Aorta (tissue), 5 donors: ENCODE measurements at places on chromosomes 7 and 10. TPM values are rescaled to one million over a fixed set of nuclear protein-coding genes. Genes with fewer than 3 reads are reported as not detected.

DNA sequence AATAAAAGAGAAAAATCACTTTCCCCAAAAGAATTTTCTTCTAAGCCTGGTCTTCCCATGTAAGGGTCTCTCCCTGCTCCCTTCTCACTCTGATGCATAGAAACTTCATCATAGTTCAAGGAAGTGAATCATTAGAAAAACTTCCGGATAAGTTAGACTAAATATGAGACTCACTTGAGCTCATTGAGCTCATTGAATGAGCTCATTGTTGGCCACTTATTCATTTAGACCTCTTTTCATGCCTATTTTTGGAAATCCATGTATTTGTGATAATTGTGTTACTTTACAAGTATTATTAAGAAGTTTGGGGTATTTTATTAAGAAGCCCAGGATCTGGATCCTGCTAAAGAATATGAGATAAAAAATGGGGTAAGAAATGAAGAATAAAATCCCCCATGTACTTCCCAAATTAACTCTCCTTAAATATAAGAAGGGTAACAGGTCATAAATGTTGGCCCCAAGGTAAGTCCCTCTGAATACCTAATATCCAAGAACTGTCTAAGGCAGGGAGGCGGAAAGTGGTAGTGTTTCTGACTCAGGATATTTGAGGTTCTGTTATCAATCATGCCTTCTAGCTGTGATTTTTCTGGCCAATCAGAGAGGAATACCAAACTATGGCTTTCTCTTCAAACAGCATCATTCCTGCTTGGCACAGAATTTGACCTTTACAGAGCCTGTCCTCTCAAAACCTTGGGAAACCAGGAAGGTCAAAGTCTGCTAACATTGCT, 236.5 kb upstream of the PTN start:
- peak overlapping the region; percentile 85 for H3K27ac ChIP-seq
- no peaks in the 10 kb centered on the region for H3K4me1 ChIP-seq
- no peak overlapping the region for H3K4me3 ChIP-seq
- H3K36me3 ChIP-seq, result no peaks in the 10 kb centered on the region
- DNase-seq, result no peak

The TRIM8 gene
- 126 TPM for total RNA-seq

The AOAH gene
- 34.9 TPM for total RNA-seq

The GRM3 gene
- total RNA-seq, result not detected

- H3K36me3 ChIP-seq, result no peaks in the 10 kb centered on the region
- no peaks in the 10 kb centered on the region for H3K27me3 ChIP-seq
- H3K4me3 ChIP-seq, result no peak overlapping the region
- H3K4me1 ChIP-seq, result no peaks in the 10 kb centered on the region
- DNase-seq, result no peak
These were observed 538.8 kb downstream of the SORCS1 start for GRCh38 chr10:106625751-106626150.

The NPM3 gene
- 19.8 TPM for total RNA-seq

DNA sequence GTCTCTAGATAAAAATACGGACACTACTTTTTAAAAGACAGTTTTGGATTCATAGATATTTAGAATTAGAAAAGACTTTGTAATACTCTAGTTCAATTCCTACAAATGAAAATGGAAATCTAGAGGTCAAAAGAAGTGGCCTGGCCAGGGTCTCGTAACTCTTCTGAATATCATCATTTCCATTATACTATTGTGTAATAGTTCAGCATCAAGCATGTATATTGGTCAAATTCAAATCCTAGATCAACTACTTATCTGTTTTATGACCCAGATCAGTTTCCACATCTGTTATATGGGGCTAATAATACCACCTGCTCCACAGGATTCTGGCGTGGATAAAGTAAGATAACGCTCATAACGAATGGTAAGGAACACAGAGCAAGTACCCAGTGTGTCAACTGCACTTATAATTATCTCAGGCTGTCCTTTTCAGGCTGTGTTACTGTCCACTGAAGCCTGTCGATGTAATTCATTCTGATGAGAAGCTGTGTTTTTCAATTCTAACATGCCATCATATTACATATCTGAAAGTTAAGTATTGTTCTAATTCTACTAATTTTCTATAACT, 54.3 kb downstream of the ARHGAP21 start:
- DNase-seq, result no peak
- H3K27me3 ChIP-seq, result no peaks in the 10 kb centered on the region
- H3K27ac ChIP-seq, result no peak overlapping the region

DNA sequence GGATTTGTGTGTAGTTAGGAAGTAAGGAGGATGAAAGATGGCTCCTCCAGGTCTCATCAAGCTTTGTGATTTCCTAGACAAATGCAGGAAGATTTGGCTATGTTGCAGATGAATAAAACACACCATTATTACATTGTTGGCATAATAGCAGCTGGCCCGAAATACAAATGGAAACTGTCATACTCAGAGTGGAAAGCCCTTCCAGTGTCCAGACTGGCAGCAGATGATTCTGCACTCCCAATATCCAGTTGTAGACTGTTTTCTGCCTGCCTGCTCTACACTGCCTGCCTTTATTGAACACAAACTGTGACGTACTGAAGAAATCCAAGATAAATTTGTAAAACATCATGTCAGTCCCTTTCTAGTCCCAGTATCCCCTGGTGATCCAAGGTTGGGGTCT, 99.7 kb upstream of the FZD1 start:
- no peaks in the 10 kb centered on the region for H3K36me3 ChIP-seq
- no peak overlapping the region for H3K27ac ChIP-seq
- H3K27me3 ChIP-seq, result peaks cover 1% of the 10 kb centered on the region
- no peak overlapping the region for H3K4me3 ChIP-seq

DNA sequence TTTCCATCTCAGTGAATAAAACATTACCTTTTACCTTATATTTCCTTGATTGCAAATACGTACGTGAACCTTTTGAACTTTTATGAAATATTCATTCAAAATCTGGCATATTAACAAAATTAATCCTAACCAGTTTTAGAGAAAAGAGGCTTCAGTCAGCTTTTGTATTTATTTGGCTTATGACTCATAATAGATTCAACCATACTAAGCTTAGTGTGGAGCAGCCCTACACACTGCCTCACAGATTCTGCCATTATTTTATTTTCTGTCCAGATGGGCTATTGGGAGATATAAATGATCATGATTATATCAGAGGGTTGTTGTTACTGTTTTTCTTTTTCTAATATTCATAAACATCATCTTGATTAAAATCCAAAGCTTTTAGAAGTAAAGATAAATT, 325.5 kb downstream of the GPR37 start:
- DNase-seq, result no peak
- H3K36me3 ChIP-seq, result no peaks in the 10 kb centered on the region
- no peaks in the 10 kb centered on the region for H3K4me1 ChIP-seq
- H3K27ac ChIP-seq, result no peak overlapping the region
- H3K4me3 ChIP-seq, result no peak overlapping the region

The RASSF4 gene
- 82.1 TPM for total RNA-seq

GRCh38 chr7:107077699-107078516, 33.4 kb downstream of the PRKAR2B start:
- H3K36me3 ChIP-seq, result no peaks in the 10 kb centered on the region
- no peak overlapping the region for H3K27ac ChIP-seq
- H3K4me3 ChIP-seq, result no peak overlapping the region
- no peaks in the 10 kb centered on the region for H3K27me3 ChIP-seq
- DNase-seq, result no peak

- H3K4me1 ChIP-seq, result no peaks in the 10 kb centered on the region
- H3K27ac ChIP-seq, result no peak overlapping the region
- no peaks in the 10 kb centered on the region for H3K36me3 ChIP-seq
- DNase-seq, result peak; percentile 56
These were observed 30.6 kb downstream of the RASGEF1A start for GRCh38 chr10:43236176-43236850.

GRCh38 chr7:87933605-87933952, 472 bp upstream of the ADAM22 start:
- H3K4me3 ChIP-seq, result no peak overlapping the region
- no peaks in the 10 kb centered on the region for H3K4me1 ChIP-seq
- no peaks in the 10 kb centered on the region for H3K36me3 ChIP-seq
- no peak for DNase-seq
- no peaks in the 10 kb centered on the region for H3K27me3 ChIP-seq

DNA sequence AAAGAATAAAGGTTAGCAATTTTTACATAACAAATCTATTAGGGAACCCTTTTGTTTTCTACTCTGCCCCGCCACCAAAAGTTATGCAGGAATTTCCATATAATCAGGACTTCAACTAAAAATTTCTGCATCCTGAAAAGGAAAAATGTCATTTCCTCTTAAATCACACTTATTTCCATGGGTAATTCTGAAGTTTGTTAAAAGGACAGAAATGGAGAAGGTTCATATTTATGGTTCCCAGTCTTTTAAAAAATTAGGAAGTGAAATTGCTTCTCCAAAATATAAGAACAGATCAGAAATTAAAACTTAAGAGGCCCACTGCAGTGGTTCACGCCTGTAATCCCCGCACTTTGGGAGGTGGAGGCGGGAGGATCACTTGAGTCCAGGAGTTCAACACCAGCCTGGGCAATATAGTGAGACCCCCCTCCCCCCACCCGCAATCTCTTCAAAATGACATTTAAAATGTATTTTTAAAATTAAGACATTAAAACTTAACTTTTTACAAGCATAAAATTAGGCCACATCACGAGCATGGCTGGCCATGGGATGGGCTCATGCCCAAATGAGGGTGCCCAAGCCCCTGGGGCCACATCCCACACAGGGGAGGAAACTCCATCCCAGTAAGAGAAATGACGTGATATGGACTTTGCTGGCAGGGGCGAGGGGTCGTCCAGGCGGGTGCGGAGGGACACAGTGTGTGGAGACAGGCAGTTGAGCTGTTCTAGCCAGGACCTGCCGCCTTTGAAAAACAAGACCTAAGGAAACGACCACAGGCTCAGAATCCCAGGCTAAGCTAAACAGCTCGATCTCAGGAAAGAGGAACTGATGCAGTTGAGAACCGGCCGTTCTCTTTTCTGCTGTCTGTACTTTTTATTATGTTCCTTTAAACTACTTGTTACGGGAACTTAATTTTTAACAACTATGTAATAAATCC, 51.3 kb upstream of the NFE2L3 start:
- H3K36me3 ChIP-seq, result no peaks in the 10 kb centered on the region
- no peak overlapping the region for H3K4me3 ChIP-seq
- no peaks in the 10 kb centered on the region for H3K4me1 ChIP-seq

DNA sequence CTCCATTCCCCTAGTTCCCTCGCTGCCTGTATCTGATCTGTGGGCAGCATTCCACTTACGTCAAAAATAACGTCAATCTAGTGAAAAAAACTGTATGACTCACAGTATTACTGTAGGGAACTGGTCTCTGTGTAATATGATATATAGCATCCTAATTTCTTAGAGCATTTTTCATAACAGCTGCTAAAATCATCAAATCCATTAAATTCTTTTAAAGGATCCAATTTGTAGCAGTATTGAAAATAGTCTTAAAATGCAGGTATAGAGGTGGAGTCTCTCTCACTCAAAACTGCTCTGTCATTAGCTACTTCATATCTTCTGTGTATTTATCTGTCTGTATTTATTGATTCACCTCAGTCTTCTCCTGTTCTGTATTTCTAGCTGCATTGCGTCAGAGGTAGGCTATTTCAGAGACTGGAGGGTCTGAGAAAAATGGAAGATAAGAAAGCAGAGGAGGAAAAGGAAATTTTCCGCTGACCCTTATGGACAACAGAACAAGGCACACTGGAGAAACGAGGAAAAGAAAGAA, 59.9 kb downstream of the PON1 start:
- no peak overlapping the region for H3K4me3 ChIP-seq
- H3K27me3 ChIP-seq, result no peaks in the 10 kb centered on the region
- H3K4me1 ChIP-seq, result no peaks in the 10 kb centered on the region
- H3K36me3 ChIP-seq, result no peaks in the 10 kb centered on the region

GRCh38 chr7:17600340-17600752, 301.9 kb downstream of the AHR start:
- no peaks in the 10 kb centered on the region for H3K27me3 ChIP-seq
- H3K27ac ChIP-seq, result no peak overlapping the region
- H3K36me3 ChIP-seq, result no peaks in the 10 kb centered on the region
- DNase-seq, result no peak

GRCh38 chr7:14341200-14341775, 351.8 kb upstream of the ETV1 start:
- no peak overlapping the region for H3K4me3 ChIP-seq
- no peak overlapping the region for H3K27ac ChIP-seq
- no peaks in the 10 kb centered on the region for H3K4me1 ChIP-seq
- no peaks in the 10 kb centered on the region for H3K36me3 ChIP-seq

The CPA4 gene
- 1.0 TPM for total RNA-seq

- DNase-seq, result no peak
- H3K36me3 ChIP-seq, result no peaks in the 10 kb centered on the region
- H3K27ac ChIP-seq, result no peak overlapping the region
- H3K4me1 ChIP-seq, result no peaks in the 10 kb centered on the region
- no peaks in the 10 kb centered on the region for H3K27me3 ChIP-seq
These were observed 571.2 kb upstream of the MKI67 start for GRCh38 chr10:128697437-128697836.
